ENCODE measurements at places on chromosomes 1 and 21. TPM values are rescaled to one million over a fixed set of nuclear protein-coding genes. Genes with fewer than 3 reads are reported as not detected.

DNA sequence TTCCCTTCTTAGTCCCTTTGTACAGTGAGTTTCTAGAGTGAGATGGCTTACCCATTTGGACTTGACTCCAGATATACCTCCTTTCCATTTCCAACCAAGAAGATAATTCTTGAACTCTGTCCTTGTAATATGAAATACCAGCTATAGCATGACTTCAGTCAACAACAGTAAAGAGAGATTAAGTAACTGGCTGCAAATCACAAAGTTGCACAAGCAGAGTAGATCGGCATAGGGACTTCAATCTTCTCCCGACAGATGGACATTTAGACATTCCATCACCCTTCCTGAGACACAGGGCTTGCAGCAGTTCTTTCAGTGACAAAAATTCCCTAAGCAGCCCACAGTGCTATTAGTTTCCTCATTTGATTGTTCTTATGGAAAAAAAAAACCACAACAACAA, 44.6 kb downstream of the JAK1 start:
- H3K36me3 ChIP-seq: no peaks in the 10 kb centered on the region
- H3K4me3 ChIP-seq: no peak overlapping the region
- H3K4me1 ChIP-seq: peaks cover 21% of the 10 kb centered on the region
- no peak for DNase-seq

Gene RBM15
- total RNA-seq: 42.0 TPM

DNA sequence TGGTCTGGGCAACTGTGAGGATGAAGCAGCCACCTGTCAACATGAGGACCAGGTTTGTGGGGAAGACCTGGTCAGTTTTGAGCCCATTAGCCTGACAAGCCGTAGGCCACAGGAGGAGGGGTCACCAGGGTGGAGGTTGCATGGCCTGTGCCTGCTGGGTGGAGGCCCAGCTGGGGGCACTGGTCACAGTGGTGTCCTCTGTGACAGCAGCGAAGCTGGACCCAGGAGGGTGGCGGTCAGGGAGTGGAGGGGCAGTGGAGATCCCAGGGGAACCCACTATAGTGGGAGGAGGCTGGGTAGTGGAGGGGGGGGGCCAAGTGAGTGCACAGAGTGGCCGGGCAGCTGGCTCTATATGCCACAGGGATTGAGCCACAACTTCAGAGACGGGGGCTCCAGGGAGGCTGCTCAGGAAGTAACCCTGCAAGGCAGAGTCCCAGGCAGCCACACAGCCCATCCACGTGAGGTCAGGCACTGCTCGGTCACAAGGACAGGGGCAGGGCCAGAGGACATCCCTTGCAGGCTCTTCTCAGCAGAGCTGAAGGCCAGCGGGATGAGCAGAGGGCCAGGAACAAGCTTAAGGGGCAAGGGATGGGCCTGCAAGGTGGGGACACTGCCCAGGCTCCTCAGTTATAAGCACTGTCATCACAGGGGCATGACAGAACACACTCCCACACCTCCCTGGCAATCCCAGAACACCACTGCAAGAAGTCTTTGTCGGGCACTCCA, 2.3 kb upstream of the C1orf35 start:
- DNase-seq: no peak
- peaks cover 50% of the 10 kb centered on the region for H3K4me1 ChIP-seq
- no peaks in the 10 kb centered on the region for H3K27me3 ChIP-seq

DNA sequence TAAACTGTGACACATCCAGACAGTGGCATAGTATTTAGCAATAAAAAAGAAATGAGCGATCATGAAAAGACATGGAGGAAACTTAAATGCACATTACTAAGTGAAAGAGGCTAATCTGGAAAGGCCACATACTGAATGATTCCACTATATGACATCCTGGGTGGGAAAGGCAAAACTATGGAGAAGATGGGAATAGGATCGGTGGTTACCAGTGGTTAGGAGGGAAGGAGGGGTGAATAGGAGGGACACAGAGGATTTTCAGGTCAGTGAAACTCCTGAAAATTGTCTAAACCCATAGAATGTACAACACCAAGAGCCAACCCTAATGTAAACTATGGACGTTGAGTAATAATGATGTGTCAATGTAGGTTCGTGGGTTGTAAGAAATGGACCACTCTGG, 13.8 kb downstream of the AGT start:
- no peak overlapping the region for H3K27ac ChIP-seq
- no peaks in the 10 kb centered on the region for H3K36me3 ChIP-seq
- DNase-seq: no peak
- H3K4me3 ChIP-seq: no peak overlapping the region

GRCh38 chr1:24893431-24893830, 36.6 kb downstream of the RUNX3 start:
- H3K27ac ChIP-seq: no peak overlapping the region
- no peaks in the 10 kb centered on the region for H3K4me1 ChIP-seq
- H3K27me3 ChIP-seq: peaks cover 10% of the 10 kb centered on the region
- DNase-seq: no peak
- no peak overlapping the region for H3K4me3 ChIP-seq

Gene TRIM67
- total RNA-seq: 0.30 TPM

Gene ABCG1
- 17.7 TPM for total RNA-seq

DNA sequence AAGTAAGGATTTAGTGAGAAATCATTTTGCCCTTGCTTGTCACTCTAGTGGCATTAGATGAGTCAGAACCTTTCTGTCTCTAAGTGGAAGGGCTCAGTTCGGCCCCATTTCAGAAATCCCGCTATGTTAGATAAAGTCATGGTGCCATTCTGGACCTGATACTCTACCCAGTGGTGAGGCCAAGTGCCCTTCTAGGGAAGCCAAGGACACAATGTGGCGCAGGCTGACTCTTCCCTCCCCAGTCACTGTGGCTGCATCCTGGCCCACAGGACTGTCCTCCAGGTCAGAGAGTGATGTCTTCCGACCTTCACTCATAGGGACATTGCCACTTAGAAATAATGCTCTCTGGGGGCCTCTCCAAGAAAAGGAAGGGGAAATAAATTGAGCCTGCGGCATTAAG, 48.3 kb upstream of the MTR start:
- H3K36me3 ChIP-seq: no peaks in the 10 kb centered on the region
- H3K4me3 ChIP-seq: no peak overlapping the region
- H3K4me1 ChIP-seq: no peaks in the 10 kb centered on the region
- no peak overlapping the region for H3K27ac ChIP-seq
- no peak for DNase-seq

Gene DCST2
- total RNA-seq: 4.2 TPM

GRCh38 chr1:169529068-169529642, 43.4 kb upstream of the SLC19A2 start:
- no peak for DNase-seq
- no peaks in the 10 kb centered on the region for H3K36me3 ChIP-seq
- no peak overlapping the region for H3K4me3 ChIP-seq
- H3K27ac ChIP-seq: no peak overlapping the region
- no peaks in the 10 kb centered on the region for H3K27me3 ChIP-seq
- no peaks in the 10 kb centered on the region for H3K4me1 ChIP-seq

DNA sequence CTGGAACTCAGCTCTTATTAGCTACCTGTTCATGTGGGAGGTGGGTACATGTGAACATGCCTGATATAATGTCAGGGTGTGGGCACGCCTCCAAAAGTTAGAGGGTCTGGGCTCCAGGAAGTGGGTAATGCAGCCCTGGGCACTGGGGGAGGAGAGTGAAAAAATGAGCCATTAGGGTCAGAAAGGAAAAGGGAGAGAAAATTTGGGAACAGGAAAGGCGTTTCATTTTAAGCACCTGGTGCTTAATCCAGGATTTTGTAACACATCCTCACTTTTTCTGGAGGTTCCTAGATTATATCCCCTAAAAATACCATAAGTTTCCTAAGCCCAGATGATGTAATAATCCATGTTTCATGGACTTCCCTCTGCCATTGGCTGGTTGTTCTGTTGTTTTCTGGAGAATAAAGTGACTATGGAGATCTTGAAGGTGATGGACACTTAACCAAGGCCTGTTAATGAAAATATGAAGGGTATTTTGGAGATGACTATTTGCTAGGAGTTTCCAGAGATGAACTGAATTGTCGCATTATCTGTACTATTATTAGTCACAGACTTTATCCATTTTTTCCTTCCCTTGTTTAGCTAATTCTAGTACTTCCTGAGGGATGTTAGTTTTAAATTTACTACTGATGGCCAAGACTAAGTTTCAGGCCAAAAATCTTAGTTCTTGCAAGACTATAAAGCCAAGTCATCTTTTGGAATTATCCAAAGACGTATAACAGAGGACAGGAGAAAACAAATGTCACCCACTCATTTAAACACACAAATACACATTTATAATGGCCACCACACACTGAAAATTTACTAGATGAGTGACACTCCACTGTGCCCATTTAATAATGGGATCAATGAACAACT, 24.4 kb upstream of the TARBP1 start:
- no peak for DNase-seq
- H3K4me1 ChIP-seq: peaks cover 26% of the 10 kb centered on the region
- no peak overlapping the region for H3K4me3 ChIP-seq
- H3K27me3 ChIP-seq: no peaks in the 10 kb centered on the region
- no peaks in the 10 kb centered on the region for H3K36me3 ChIP-seq

Gene MAGOH
- 15.0 TPM for total RNA-seq

Gene SLC2A5
- total RNA-seq: 4.7 TPM

DNA sequence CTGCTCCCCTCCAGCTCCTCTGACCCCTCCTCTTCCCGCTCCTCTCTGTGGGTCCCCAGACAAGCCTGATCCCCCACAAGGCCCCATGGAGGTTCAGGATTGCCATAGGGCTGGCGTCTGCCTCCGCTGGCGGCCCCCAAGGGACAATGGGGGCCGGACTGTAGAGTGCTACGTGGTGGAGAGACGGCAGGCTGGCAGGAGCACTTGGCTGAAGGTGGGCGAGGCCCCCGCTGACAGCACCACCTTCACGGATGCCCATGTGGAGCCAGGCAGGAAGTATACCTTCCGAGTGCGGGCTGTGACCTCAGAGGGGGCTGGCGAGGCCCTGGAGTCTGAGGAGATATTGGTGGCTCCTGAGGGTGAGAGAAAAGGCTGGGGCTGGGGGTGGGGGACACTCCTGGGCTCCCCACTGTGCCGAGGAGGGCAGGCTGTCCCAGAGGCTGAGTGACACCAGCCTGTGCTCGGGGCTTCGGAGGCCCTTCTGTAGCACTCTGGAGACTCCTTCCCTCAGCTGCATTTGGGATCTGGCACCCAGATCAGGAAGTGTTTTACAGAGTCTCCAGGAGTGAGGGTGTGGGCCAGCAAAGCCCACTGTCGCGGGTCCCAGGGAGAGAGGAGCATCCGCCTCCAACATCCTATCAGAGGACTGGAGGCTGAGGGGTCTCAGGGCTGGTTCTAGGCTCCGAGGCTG, 25.9 kb downstream of the IGFN1 start:
- no peak overlapping the region for H3K27ac ChIP-seq
- no peaks in the 10 kb centered on the region for H3K36me3 ChIP-seq

Gene OR2T4
- total RNA-seq: not detected

DNA sequence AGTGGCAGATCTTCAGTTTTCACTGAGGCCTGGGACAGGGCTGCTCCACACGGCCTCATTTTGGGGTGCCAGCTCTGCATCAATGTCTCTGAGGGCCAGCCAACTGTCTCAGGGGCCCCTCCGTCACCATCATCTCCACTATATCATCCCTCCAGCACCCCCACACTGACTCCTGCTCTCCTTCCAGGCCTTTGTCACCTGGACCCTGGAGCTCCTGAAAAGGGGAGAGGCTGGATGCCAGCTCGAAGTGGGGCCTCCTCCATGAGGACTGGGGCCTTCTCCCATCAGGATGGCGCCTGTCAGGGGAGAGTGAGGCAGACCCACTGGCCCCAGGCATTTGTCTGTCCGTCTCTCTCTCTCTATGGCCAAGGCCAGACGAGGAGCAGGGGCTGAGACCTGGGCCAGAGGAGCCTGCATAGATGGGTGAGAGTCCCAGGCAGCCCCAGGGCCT, 44.7 kb upstream of the LRP8 start:
- H3K27ac ChIP-seq: no peak overlapping the region
- no peaks in the 10 kb centered on the region for H3K36me3 ChIP-seq
- H3K4me1 ChIP-seq: no peaks in the 10 kb centered on the region
- H3K4me3 ChIP-seq: no peak overlapping the region
- DNase-seq: peak; percentile 9

- H3K4me3 ChIP-seq: no peak overlapping the region
- peak overlapping the region; percentile 50 for H3K27ac ChIP-seq
- no peaks in the 10 kb centered on the region for H3K4me1 ChIP-seq
- H3K27me3 ChIP-seq: no peaks in the 10 kb centered on the region
- peak; percentile 78 for DNase-seq
These were observed 4.5 kb downstream of the KCNJ9 start for GRCh38 chr1:160085686-160086455.

Gene LEMD1
- not detected for total RNA-seq

GRCh38 chr1:20198296-20198695, 12.0 kb upstream of the PLA2G2C start:
- H3K4me1 ChIP-seq: no peaks in the 10 kb centered on the region
- peaks cover 36% of the 10 kb centered on the region for H3K27me3 ChIP-seq
- DNase-seq: no peak
- H3K4me3 ChIP-seq: no peak overlapping the region
- no peaks in the 10 kb centered on the region for H3K36me3 ChIP-seq

DNA sequence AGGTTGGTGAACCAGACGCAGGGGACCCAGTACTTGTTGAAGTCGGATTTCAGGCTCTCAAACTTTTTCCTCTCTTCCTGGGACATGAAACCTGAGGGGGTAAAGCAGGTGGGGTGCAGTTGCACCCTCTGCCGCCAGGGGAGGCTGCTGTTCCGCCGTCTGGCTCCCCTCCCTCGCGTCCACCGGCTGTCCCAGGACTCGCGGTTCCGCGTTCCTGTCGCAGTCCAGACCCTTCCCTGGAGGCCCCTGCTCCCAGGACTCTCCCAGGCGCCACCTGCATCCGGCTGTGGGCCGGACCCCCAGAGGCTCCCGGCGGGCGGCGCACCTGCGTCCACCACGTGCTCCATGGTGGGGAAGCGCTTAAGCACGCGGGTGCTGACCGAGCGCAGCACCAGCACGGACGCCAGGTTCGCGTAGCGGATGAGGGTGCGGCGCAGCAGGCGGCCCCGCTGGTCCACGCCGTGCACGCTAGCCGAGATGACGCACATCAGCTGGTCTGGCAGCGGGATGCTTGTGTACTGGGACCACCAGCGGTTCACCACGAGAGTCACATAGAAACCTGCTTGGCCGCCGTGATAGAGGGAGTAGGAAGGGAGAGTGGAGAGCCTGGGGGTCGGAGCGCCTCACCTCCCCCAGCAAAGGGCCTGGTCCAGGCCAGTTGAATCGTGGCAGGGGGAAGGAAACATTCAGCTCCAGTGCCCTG, 1.7 kb downstream of the BEST4 start:
- H3K27ac ChIP-seq: peak overlapping the region; percentile 75
- H3K36me3 ChIP-seq: peaks cover 17% of the 10 kb centered on the region
- H3K4me3 ChIP-seq: peak overlapping the region; percentile 53
- no peak for DNase-seq

DNA sequence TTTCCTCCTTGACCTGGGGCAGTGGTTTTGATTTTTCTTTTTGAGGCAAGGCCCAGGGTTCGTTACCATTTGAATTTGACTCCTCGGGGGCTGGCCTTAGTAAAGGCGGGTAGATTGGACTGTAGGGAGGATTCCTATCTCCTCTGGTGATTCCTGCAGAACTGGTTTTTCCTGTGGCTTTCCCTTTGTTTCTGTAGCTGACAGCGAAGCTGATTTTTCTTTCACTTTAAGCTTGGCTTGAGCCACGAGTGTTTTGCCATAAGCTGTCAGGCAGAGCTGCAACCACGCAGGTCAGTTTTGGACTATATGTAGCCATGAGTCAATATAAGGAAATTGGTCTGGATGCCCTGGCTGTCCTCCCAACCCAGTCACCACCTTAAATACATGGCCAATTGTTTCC, 28.7 kb upstream of the KCNJ15 start:
- H3K27me3 ChIP-seq: no peaks in the 10 kb centered on the region
- DNase-seq: no peak
- H3K27ac ChIP-seq: no peak overlapping the region
- H3K4me3 ChIP-seq: no peak overlapping the region

Gene ENTREP3
- total RNA-seq: 29.1 TPM

- no peaks in the 10 kb centered on the region for H3K27me3 ChIP-seq
- H3K36me3 ChIP-seq: no peaks in the 10 kb centered on the region
These were observed 13.8 kb downstream of the TRIM46 start for GRCh38 chr1:155187456-155187891.
